Thymus (tissue), 14 donors: ENCODE measurements at places on chromosomes 2 and 18. TPM values are rescaled to one million over a fixed set of nuclear protein-coding genes. Genes with fewer than 3 reads are reported as not detected.
A peak's percentile ranks its signal among the peaks of the same experiment; 100 is the strongest.

C2orf78 gene
- polyA plus RNA-seq, result 0.02 TPM

SNTG2 gene
- 1.2 TPM for polyA plus RNA-seq

TEKT4 gene
- polyA plus RNA-seq, result 0.11 TPM

ANKRD30B gene
- polyA plus RNA-seq, result 0.02 TPM

ARHGAP28 gene
- 2.6 TPM for polyA plus RNA-seq

DNA sequence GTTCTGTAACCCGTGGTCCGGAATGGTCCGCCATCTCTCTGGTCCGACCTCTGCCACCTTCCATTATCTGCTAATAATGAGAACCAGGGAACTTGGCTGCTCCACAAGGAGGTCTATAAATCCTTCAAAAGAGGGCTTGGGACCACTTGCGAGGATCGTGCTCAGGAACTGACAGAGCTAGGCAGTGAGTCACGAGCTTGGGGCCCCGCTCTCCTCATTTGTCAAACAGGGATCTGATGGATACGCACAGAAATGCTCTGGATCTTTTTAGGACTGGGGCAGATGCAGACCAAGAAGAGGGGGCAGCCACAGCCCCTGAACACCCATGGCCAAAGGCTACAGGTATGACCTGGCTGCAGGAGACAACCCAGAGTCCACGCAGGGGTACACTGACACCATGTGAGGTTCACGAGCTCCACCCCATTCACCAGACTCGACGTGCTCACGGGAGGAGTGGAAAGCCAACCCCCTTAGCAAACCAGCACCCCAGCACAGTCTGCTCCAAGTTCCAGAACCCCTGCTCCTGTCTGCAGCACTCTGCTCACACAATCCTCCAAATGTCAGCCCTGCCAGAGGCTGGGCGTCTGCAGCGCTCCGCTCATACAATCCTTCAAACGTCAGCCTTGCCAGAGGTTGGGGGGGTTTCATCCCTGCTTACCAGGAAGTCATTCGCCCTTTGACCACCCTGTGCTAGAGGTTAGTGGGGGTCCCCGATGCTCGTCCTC is 45.8 kb downstream of the ANO7 start:
- peaks cover 86% of the 10 kb centered on the region for H3K36me3 ChIP-seq
- no peak overlapping the region for H3K27ac ChIP-seq
- H3K4me3 ChIP-seq, result no peak overlapping the region
- H3K27me3 ChIP-seq, result no peaks in the 10 kb centered on the region

DNA sequence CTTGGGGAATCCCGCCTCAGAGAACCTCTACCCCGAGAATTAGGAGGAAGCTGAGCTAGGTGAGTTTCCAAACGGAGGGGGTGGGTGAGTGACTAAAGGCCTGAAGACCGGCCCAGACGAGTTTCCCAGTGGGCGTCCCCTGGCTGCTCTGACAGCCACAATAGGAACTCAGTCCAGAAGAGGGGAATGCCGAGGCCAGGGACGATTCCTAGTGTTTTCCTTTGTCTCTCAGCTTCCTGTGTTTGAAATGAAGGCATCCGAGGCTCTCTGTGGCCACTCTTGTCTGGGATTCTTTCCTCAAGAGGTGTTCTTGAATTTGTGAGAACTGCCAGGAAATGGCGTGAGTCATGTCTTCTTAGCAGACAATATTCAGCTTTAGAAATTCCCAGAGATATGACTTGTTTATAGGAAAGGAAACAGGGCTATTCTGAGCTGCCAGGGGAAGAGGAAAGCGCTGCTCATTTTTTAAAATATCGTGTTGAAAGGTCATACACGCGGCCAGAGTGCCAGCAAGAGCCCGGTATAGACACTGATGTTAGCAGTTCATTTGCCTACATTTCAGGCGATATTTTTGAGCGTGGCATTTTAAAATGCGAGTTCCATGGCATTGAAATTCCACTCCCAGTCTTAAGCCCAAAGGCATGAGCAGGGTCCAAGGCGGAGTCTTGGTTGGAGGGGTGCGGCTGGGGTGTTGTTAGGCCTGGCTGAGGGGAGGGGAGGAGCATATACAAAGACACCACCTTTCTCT is 169.1 kb upstream of the KLF7 start:
- H3K36me3 ChIP-seq, result no peaks in the 10 kb centered on the region
- no peak for DNase-seq
- H3K27me3 ChIP-seq, result no peaks in the 10 kb centered on the region
- peak overlapping the region; percentile 65 for H3K27ac ChIP-seq
- H3K4me3 ChIP-seq, result no peak overlapping the region
- H3K4me1 ChIP-seq, result no peaks in the 10 kb centered on the region

- no peak for DNase-seq
- no peaks in the 10 kb centered on the region for H3K4me1 ChIP-seq
- H3K27ac ChIP-seq, result no peak overlapping the region
- no peak overlapping the region for H3K4me3 ChIP-seq
Measured at GRCh38 chr18:47203626-47204464, 27.7 kb upstream of the IER3IP1 start.

- no peaks in the 10 kb centered on the region for H3K36me3 ChIP-seq
- H3K27ac ChIP-seq, result no peak overlapping the region
- no peak for DNase-seq
- H3K4me1 ChIP-seq, result no peaks in the 10 kb centered on the region
- H3K4me3 ChIP-seq, result no peak overlapping the region
Measured at GRCh38 chr2:7620255-7620654, 703.0 kb downstream of the RNF144A start.

DNA sequence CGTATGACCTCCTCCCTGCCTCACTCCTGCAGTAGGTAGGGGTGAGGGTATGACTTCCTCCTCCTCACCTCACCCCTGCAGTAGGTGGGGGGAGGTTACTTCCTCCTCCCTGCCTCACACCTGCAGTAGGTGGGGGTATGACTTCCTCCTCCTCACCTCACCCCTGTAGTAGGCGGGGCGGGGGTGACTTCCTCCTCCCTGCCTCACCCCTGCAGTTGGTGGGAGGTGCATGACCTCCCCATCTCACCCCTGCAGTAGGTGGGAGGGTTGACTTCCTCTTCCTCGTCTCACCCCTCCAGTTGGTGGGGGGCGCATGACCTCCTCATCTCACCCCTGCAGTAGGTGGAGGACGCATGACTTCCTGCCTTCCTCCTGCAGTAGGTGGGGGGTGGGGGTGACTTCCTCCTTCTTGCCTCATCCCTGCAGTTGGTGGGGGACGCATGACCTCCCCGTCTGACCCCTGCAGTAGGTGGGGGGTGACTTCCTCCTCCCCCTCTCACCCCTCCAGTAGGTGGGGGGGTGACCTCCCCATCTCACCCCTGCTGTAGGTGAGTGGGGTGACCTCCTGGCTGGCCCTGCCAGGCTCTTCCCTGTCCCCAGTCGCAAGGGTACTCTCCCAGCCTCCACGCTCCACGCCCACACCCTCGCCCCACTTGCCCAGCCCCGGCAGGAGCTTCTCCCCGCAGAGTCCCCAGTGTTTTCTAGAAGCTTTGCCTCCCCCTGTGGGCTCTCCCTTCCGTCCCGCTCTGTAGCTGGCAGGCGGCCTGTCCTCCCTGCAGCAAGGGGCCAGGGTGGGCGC is 39.3 kb downstream of the TSHZ1 start:
- no peaks in the 10 kb centered on the region for H3K36me3 ChIP-seq
- peak; percentile 57 for DNase-seq
- no peaks in the 10 kb centered on the region for H3K27me3 ChIP-seq
- H3K4me3 ChIP-seq, result no peak overlapping the region
- peaks cover 23% of the 10 kb centered on the region for H3K4me1 ChIP-seq
- H3K27ac ChIP-seq, result no peak overlapping the region

DNA sequence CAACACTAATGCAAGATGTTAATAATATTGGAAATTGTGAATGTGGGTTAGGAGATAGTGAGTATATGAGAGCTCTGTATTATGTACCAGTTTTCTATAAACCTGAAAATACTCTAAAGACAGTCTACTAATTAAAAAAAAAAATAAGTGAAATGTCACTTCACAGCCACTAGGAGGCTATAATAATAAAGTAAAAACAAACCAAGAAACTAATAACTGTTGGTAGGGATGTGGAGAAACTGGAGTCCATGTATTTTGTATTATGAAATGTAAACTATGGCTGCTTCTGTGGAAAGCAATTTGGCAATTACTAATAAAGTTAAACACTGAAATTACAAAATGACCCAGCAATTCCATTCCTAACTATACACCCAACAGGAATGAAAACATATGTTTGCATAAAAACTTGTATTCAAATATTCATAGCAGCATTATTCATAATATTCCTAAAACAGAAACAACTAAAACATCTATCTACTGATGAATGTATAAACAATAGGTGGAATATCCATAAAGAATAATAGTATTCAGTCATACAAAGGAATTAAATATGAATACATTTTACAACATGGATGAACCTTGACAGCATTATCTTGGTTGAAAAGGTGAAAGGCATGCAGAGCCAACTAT is 36.2 kb downstream of the CCDC178 start:
- DNase-seq, result no peak
- no peaks in the 10 kb centered on the region for H3K4me1 ChIP-seq
- no peak overlapping the region for H3K27ac ChIP-seq
- H3K27me3 ChIP-seq, result no peaks in the 10 kb centered on the region

GRCh38 chr2:187642498-187642897 is 88.3 kb upstream of the TFPI start:
- no peaks in the 10 kb centered on the region for H3K27me3 ChIP-seq
- H3K27ac ChIP-seq, result no peak overlapping the region
- no peaks in the 10 kb centered on the region for H3K4me1 ChIP-seq

DNA sequence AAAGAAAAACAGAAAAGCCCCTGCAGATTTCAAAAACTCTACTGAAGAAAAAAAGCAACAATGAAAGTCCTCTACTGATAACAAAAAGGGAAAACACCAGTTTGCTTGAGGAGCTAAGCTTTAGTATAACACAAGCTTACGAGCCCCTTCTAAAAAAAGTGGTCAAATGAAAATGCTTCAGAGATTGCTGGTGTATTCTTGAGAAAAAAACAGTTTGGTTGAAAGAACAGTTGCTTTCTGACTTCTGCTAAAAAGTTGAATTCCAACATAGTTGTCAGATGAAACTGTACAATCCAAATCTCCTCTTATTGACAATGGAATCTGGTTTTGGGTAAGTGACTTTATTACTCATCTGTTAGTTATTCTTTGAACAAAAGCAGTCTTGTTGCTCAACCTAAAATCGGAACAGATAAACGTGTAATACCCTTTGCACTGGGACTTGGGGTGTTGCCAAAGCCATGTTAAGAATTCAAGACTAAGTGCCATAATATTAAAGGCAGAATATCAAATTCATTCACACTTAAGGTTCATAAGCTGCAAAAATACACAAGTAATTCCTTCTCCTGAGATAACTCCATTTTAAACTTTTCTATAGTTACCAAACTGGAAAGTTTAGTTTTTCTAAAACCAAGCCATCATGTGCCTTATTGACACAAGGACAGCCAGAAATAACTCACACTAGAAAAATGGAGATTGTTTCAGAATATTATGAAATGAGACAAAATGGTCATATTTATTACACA is 45.3 kb upstream of the SPAG16 start:
- H3K27ac ChIP-seq, result peak overlapping the region; percentile 71
- peak; percentile 56 for DNase-seq
- peak overlapping the region; percentile 40 for H3K4me3 ChIP-seq
- H3K36me3 ChIP-seq, result no peaks in the 10 kb centered on the region

DNA sequence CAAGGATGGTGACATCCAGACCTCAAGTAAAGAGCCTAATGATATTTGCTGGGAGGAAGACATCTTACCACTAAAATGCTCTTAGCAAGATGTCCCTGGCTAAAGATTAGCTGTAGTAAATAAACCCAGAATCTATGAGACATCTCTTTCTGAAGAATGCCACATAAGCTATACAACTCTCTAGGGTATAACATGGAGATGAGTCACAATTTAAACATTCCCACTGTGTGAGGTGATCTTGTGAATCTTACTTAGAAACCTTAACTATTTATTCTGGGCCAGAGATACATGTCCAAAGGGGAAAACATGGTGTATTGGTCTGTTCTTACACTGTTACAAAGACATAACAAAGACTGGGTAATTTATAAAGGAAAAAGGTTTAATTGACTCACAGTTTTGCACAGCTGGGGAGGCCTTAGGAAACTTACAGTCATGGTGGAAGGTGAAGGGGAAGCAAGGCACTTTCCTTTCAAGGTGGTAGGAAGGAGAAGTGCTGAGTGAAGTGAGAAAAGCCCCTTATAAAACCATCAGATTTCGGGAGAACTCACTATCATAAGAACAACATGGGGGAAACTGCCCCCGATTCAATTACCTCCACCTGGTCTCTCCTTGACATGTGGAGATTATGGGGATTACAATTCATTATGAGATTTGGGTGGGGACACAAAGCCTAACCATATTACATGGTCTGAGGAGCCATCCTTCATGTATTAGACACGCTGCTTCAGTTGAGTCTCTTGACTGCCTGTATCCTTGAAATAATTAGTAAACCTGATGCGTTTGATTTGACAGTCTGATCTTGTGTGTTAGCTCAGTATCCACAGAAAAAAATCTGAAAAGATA is 17.1 kb downstream of the KRCC1 start:
- no peak overlapping the region for H3K4me3 ChIP-seq
- H3K27ac ChIP-seq, result no peak overlapping the region
- no peaks in the 10 kb centered on the region for H3K4me1 ChIP-seq
- H3K36me3 ChIP-seq, result peaks cover 11% of the 10 kb centered on the region
- DNase-seq, result no peak
